ENCODE measurements at places on chromosomes 16 and 17.

DNA sequence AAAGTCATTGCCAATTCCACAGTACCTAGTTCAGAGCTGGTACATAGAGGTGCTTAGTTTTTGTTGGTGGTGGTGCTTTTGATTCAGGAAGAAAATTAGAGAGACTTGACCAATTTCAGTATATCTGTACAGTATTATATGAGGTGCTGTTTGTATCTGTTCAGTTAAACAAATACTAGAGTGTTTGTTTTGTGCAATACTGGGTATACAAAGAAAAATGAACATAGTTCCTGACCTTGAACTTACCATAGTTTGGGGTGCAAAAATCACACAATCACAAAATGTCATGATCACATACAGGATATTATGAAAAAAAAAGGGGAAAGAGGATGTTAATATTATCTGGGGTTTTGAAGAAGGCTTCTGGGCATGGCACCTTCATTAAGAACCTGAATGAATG is 39.8 kb upstream of the GOT2 start:
- no peak for DNase-seq

GRCh38 chr17:78501241-78502036 is 75.8 kb downstream of the DNAH17 start:
- no peak for DNase-seq

- no peak for DNase-seq
Observed at GRCh38 chr17:62601471-62601870, 26.0 kb upstream of the MRC2 start.

DNA sequence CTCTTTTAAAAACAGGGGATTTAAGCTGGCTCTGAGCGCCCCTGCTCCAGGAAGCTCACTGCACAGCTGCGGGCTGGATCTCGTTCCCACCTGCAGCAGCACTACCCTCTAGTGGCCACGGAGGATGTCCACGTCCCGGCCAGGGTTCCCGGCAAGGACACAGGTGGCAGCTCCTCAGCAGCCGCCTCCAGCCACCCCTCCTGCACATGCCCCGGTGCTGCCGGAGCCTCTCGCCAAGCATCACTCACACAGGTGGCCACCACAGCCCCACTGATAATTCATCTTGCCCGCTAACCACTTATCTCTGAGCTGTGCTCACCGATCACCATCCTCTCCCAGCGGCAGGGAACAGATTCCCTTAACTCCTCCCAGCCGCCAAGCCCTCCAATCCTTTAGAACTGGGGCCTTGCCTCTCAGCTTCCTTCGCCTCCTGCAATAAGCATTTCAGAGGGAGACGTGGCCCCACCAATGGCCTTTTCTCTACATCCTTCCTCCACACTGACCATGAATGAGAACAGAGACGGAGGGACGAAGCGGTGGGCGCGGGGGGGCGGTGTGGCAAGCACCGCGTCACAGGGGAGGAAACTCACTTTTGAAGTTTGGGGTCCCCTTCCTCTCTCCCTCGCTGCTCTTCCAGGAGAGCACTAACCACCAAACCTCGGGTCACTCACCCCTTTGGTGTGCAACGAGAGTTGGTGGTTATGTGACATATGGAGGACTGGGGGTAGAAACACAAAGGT is 222.1 kb downstream of the RBFOX3 start:
- DNase-seq: no peak

- no peak for DNase-seq
Observed at GRCh38 chr17:7484919-7485377, 782 bp downstream of the POLR2A start.

GRCh38 chr17:63492940-63493339 is 16.1 kb downstream of the ACE start:
- DNase-seq: no peak

- no peak for DNase-seq
Observed at GRCh38 chr16:79175286-79176057, 425.1 kb downstream of the MAF start.

DNA sequence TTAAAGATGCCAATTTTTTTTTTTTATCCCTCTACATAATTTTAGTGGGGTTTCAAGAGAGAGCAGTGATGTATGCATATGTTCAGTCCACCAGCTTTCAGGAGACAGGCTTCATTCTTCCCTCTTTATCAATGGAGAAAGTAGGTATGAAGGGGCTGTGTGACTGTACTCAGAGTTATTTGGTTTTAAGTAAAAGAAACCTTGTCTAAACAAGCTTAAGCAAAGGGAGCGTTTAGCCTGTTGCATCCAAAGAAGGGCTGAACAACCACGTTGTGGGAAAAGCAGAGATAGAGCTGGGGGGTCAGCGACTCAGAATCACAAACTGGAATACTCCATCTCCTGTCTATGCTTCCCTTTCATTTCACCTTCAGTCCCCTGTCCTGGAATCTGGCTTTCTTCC is 50.4 kb upstream of the HAS3 start:
- DNase-seq: no peak

DNA sequence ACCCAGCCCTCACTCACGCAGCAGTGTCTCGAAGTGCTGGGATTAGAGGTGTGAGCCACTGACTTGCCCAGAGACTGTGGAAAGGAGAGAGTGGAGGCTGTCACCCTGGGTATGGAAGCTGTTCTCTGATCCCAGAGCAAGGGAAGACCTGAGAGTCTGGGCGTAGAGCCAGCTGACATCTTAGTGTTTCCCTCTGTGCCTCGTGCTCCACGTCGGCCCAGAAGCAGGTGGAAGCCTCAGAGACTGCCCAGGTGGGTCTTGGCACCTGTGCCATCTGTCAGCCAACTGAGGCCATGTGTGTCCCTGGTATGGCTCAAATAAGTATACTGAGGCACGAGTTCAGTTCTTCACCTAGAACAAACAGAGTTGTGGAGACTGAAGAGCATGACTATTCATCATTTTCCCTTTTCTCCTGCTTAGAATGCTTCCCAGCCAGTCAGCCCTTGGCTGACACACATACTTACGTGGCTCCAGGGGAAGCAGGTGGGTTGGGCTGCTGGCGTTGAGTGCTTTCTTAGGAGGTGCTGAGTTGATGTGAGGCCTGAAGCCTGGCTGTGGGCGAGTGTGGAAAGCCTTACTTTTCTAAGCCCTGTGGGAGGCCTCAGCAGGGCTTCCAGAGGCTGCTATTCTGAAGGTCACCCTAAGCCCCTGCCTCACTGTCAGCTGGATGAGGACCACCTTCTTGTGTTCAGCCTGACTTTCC is 8.1 kb downstream of the CTRL start:
- no peak for DNase-seq

GRCh38 chr17:66675273-66675990 is 159.5 kb upstream of the CACNG5 start:
- no peak for DNase-seq

Data from urinary bladder (tissue), 4 donors.